Stimulated activated CD4-positive, alpha-beta T cell treated with anti-CD3 and anti-CD28 coated beads, Interleukin-15, amount 100 ng/mL, for 48 hours (primary cell): ENCODE measurements at places on chromosomes 4 and X.

GRCh38 chr4:123672987-123673386 is 276.4 kb downstream of the SPRY1 start:
- DNase-seq, result no peak

GRCh38 chr4:149897783-149898182 is 82.1 kb upstream of the IQCM start:
- DNase-seq, result no peak

GRCh38 chr4:99593781-99594641 is 19.4 kb downstream of the MTTP start:
- no peak for DNase-seq

GRCh38 chr4:169437299-169438047 is 166.7 kb upstream of the SH3RF1 start:
- DNase-seq, result no peak

DNA sequence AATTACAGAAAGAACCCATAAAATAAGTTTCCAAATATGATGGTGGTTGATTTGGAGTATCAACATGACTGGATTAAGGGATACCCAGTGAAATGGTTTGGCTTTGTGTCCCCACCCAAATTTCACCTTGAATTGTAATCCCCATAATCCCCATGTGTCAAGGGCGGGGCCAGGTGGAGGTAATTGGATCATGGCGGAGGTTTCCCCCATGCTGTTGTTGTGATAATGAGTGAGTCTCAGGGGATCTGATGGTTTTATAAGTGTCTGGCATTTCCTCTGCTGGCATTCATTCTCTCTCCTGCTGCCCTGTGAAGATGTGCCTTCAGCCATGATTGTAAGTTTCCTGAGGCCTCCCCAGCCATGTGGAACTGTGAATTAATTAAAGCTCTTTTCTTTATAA is 39.1 kb downstream of the WDFY3 start:
- DNase-seq, result no peak
